ENCODE measurements at places on chromosomes 16 and 17. TPM values are rescaled to one million over a fixed set of nuclear protein-coding genes. Genes with fewer than 3 reads are reported as not detected.

- DNase-seq: no peak
These were observed 271.4 kb upstream of the MAF start for GRCh38 chr16:79871906-79872305.

DNA sequence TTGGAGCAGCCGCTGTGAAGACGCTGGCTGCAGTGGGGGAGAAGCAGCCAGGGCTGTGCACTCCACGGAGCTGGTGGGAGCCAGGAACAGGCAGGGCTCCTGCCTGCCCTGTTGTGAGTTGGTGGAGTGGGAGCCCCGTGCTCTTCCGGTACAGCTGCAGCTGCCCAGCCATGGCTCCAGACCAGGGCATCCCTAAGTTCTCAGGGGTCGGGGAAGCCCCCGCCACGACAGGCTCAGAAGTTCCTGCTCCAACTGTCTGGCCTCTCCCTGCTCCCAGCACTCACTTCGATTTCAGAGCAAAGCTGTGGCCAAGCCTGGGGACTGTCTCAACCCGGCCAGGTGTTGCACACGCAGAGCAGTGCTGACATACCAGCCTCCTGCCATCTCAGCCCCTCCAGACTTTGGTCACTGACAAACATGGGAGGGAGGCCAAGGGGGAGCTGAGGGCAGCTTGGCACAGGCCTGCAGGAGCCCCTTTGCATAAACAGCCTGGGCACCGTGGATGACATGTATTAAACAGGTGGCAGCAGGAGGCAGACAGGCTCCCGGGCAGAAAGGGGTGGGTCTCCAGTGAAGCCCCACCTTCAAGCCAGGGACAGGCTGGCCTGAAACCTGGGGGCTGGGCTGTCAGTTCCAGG lies 13.9 kb upstream of the KDM8 start:
- DNase-seq: no peak

GRCh38 chr17:39687101-39687545 lies 734 bp downstream of the PGAP3 start:
- DNase-seq: no peak

IKZF3 gene
- not detected for total RNA-seq

PROCA1 gene
- total RNA-seq: 0.84 TPM
